ENCODE measurements at places on chromosomes 2 and 18.

- DNase-seq = no peak
These were observed 122.6 kb upstream of the TWIST2 start for GRCh38 chr2:238725298-238725697.

DNA sequence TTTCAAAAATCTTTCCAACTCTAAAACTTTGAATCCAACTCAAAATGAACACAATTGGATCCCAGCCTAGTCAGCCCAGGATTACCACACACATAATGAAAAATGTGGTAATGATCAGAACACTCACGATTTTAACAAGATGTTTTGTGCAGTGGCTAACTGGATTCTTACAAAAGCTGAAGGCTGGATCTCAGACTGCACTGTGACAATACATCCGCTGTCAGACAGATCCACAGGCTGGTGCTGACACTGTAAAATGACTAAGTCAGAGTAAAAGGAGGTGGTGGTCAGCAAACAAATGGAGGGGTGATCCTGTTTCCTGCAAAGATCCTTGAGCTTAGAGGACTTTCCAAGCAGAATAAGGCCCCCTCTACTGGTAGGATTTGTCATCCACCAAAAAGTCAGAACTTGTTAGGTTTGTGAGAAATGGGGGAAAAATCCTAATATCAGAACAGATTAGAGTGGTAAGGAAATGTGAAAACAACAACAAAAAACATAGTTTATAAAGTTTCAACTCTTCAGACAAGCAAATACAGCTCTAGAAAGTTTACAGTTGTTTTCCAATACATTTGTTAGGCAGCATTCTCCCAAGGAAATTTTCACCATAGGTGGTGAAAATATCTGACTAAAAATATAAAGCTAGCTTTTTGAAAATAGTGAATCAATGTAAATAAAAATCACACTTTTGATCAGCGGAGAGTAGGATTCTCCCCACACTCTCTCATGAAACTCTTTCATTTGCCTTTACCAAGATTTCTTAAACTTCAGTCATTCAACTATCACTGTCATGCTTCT is 211.9 kb downstream of the AGPS start:
- DNase-seq = peak; percentile 48

- DNase-seq = peak; percentile 35
These were observed 2.5 kb downstream of the MERTK start for GRCh38 chr2:111900859-111901258.

DNA sequence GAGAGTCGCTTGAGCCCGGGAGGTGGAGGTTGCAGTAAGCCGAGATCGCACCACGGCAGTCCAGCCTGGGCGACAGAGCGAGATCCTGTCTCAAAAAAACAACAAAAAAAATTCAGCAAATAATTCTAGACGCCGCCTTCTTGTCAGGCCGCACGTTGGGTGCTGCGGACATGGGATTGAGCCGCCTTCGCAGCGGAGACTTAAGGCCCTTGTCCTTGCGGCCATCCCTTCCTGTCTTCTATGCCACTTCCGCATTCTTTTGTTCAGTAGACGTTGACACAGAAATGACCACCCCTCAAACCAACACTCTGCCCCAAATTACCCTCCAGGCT is 15.8 kb downstream of the PTPN18 start:
- DNase-seq = peak; percentile 81

GRCh38 chr18:13657974-13658373 is 68.4 kb downstream of the FAM210A start:
- DNase-seq = no peak

DNA sequence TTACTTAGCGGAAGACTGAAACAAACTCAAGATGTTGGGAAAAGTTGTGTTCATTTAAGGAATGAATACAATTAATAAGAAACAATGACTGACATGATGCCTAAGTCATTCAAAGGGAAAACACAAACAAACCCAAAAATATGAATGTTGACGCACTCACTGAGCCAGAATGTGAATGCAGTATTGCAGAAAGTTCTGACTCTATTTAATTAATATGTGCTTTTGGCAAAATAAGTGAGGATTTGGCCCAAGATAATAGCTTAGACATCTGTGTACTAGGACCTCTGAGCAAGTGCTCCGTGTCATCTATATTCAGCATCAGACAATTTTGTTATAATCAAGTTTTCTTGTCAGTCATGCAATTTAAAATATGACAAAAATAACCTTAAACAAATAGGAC is 1138.8 kb upstream of the NXPH2 start:
- DNase-seq = no peak

DNA sequence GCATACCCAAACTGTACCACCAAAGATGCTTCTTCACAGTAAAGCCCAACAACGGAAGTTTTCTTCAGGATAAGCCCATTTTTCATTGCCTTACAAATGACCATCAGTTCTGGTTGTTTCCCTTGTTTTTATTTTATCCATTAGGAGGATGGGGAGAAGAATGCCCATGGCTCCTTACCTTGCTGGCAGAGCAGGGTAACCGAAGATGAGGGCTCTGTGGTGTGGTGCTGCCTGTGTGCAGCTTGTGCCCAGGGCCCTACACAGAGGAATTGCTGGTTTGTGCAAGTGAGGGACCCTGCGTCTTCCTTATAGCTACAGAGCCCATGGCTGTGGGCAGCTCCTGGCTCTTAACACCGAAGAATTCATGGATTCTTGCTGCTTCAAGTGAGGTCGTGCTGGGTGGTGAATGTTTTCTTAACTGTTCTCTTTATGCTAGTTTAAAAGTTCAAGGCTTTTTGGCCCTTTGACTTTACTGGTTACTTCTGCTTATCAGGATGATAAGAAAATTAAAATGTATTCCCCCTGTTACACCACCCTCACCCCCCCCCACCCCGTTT is 110.6 kb downstream of the MAP4K4 start:
- no peak for DNase-seq

DNA sequence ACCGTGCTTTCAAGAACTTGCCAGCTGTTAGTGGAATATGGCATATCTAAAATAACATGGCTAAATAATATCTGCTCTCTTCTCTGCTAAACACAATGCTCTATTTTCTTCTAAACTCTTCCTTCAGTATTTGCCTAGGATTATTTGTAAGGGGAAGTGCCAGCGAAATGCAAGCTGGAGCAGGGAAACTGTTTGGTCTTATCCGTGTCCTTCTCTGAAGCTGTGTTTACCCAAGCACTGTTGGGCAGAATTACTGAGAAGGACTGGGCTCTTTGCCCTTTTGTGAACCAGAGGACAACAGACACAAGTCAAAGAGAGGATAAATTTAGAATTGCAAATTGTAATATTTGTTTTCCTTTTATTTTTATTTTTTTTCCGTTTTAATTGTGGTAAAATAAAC is 23.6 kb downstream of the CPO start:
- no peak for DNase-seq

GRCh38 chr2:2674831-2675230 is 343.8 kb upstream of the MYT1L start:
- no peak for DNase-seq

- DNase-seq = no peak
These were observed 83.1 kb downstream of the EDAR start for GRCh38 chr2:108905906-108906305.

GRCh38 chr18:45569566-45570275 is 45.6 kb upstream of the SLC14A2 start:
- DNase-seq = no peak

DNA sequence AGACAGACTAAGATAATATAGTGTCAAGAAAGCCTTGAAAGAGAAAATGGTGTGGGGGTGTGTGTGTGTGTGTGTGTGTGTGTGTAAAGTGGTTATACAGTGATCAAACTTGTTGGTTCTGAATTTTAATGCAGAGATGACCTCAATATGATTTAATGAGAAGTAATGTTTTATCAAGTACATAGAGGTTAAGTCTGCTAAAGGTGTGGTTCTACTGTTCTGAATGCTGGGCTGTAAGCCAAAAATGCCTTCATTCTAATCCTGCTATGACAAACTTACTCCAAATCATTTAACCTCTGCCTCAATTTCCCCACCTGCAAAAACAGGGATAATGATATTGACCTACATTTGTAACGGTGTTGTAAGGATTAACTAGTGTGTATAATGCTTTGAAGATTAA is 87.9 kb downstream of the WDPCP start:
- DNase-seq = no peak

- DNase-seq = no peak
These were observed 23.0 kb downstream of the FAM237A start for GRCh38 chr2:206665251-206665650.

DNA sequence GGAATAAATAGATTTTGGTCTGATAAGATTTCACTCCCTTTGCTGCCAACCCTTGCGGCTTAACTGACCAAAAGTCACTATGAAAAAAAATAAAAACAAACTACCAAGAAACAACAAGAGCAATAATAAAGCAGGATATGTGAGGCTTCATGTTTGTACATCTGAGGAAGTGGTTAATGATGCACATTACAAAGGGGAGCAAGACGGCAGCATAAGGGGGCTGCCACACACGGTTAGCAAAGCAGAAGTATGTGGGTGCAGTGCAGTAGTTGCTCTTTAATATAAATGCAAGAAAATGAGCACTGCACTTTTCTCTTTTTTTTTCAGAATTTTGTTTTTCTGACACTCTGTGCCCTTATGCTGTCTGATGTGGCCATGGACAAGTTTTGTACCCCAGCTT is 377.1 kb upstream of the CNTNAP5 start:
- no peak for DNase-seq

DNA sequence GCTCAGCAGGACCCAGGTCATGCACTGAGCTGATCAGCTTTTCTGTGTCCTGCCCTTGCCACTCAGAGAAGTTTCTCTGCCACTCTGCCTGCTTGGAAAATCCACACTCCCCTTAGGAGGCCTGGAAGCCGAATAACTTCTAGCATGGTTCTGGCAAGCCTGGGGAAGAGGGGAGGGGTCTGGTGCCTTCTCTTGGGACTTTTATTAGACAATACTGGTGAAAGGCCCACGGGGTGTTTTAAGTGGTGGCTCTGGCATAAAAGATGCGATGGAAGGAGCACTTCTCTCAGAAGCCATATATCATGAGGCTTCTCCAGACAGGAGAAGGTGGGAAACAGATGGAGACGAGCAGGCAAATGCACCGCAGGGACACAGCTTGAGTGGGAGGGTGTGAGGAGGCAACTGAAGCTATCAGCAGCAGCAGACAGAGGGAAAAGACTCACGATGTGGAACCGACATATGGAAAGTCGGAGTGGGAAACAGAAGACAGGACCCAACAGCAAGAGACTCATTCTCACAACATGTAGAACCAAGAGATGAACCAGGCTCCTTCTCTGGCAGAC is 141.8 kb upstream of the CTNNA2 start:
- no peak for DNase-seq

GRCh38 chr2:107801498-107801897 is 25.2 kb upstream of the RGPD4 start:
- DNase-seq = peak; percentile 4

GRCh38 chr2:200369886-200370285 is 63.4 kb downstream of the SPATS2L start:
- no peak for DNase-seq

DNA sequence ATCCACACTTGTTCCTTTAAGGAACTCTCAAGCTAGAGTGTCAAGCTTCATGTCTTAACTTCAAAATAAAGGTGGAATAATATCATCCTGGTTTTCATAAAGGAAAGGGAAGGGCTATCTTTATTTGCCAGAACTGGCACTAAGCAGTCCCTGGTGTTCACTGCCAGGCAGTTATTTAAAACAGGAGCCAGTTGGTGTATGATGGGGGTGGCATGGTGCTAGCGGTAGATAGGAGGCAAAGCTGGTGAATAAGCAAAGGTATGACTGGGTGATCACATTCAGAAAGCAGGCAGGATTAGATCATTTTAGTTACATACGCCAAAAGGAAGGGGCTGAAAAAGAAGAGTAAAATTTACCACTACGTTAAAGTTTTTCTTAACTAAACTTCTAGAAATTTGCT is 776.3 kb downstream of the BCL11A start:
- no peak for DNase-seq

- DNase-seq = no peak
These were observed 24.7 kb downstream of the SP140 start for GRCh38 chr2:230250231-230250630.

- DNase-seq = no peak
These were observed 13.0 kb upstream of the PROC start for GRCh38 chr2:127405255-127405610.

- DNase-seq = no peak
These were observed 3.8 kb upstream of the ATP6V1C2 start for GRCh38 chr2:10717628-10718027.

GRCh38 chr18:66534110-66534509 is 69.8 kb downstream of the CDH19 start:
- peak; percentile 100 for DNase-seq

GRCh38 chr2:155690785-155691184 is 641.7 kb downstream of the NR4A2 start:
- DNase-seq = no peak

GRCh38 chr2:18491577-18491976 is 68.9 kb downstream of the RDH14 start:
- no peak for DNase-seq

DNA sequence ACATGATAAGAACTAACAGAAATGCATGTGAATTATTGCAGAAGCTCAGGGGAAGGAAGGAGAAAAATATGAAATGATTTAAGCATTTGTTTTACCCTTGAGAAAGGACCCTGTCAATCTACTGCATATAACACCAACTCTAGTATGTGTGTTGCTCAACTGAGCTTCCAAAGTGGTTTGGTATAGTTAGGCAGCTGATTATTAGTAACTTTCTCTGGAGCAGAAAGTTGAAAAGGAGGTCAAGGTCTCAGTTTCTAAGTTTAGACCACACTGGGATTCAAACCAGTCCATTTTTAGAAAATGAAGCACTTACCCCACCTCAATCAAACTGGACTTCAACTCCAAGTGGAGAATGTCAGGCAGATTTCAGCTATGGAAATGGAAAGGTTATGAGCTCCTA is 123.3 kb upstream of the CDC42EP3 start:
- no peak for DNase-seq

DNA sequence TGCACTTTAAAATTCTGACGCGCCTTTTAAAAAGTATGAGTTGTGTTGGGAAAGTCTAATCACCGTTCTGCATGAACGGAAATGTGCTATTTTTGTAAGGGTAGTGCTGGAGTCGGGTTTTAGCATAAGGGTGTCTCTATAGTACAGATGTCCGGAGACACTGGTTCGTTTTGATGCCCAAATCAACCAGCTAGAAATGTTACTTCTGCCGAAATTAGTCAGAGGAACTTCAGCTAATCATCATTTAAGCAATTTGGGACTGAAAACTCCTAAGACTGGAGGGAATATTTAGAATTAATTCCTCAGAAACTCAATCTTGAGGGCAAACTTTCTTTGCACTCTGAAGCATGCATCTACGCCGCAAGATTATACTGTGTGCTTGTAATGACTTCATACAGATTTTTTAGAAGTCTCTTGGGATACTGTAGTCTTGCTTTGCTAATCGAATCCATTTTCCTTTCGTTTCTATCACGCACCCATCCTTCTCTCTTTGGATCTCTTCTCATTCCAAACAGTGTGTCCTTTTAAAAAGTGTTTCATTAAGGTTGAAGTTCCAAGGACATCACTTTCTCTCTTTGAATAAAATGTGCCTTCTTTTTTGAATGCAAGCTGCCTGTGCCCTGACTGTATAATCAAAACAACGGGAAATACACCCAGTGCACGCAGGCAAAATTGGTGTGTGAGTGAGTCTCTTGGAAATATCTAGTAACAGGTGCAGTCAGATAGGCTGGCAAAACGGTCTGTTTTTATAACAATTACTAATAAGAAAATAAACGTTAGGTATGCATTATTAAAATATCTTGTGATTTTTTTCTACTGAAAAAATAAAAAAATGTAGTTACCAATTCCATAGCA is 270.9 kb upstream of the TCF4 start:
- no peak for DNase-seq
